ENCODE measurements at places on chromosomes 2 and 18.

DNA sequence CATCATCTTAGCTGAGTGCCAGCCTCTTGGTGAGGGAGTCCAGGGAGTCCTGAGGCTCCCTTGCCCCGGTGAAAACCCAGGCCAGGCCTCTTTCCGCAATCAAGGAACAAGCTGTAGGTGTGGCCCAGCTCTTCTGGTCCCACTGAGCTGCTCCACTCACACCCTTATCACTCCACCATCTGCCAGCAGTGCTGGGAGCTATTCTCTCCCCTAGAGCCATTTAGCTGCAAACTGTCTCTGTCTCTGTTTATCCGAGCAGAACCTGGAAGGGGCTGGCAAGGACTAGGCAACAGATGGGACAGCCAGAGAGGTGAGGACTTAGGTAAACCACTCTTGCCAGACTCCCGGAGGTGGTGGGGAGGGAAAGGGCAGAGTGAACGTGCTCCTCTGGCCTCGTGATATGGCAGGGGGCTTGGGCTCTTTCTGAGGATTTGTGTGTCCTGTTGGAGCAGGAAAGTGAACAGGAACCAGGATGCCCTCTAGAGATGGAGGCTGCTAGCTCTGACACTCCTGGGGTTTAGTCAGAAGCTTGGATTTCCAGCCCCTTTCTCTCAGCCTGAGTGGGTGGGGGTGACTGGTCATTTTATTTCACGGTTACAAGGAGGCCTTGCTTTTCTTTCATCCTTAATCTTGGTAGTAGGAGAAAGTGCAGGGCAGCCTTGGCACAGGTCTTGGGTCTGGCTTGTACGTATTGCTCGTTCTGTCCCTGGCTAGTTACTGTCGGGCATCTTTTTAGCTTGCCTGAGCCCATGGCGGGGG is 19.6 kb downstream of the B3GNT2 start:
- DNase-seq = no peak

DNA sequence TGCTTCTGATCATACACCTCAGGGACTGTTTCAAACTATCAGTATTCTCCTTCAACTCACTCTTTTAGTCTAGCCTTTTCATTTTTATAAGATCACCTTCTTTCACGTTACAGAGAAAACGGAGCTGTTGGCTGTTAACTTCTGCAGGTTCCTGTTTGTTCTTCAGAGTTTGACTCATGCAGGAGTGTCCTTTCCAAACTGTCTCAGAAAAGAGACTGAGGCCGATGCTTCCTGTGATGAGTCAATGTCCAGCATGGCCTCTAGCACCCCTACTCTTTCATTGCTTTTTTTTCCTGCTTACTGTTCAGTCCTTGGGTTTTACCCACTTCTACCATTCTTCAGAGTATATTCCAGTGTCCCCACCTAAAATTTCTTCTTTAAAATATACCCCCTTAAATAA is 240.8 kb upstream of the RGPD4 start:
- no peak for DNase-seq

GRCh38 chr18:63083020-63083531 is 236.5 kb downstream of the BCL2 start:
- DNase-seq = no peak

GRCh38 chr2:42974721-42975717 is 182.6 kb upstream of the HAAO start:
- peak; percentile 42 for DNase-seq

- no peak for DNase-seq
Observed at GRCh38 chr2:60095202-60095815, 458.1 kb downstream of the BCL11A start.

- DNase-seq = no peak
Observed at GRCh38 chr2:37325625-37326071, 1.0 kb upstream of the PRKD3 start.

GRCh38 chr2:217398860-217399259 is 539.0 kb upstream of the TNP1 start:
- no peak for DNase-seq

- no peak for DNase-seq
Observed at GRCh38 chr2:106314444-106314843, 120.3 kb upstream of the UXS1 start.

DNA sequence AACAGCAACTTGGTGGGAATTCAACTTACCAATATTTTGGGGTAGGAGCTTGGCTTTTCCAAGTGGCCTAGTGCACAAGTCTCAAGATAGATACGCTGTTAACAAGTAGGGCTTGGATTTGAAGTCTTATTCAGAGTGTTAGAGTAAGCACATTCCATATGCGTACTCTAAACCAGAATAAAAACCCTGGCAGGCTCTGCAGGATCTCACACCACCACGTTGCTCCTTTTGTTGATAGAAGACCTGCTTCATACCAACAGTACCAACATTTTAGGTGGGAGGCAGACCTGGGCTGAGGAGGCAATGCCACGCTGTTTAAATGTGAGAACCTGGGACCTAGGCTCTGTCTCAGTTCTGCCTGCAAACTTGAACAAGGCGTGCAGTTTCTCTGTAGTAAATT is 214.0 kb downstream of the RNF144A start:
- no peak for DNase-seq

GRCh38 chr2:34547340-34547739 is 948.2 kb upstream of the FAM98A start:
- DNase-seq = no peak

GRCh38 chr18:44737623-44738022 is 56.9 kb downstream of the SETBP1 start:
- DNase-seq = no peak

DNA sequence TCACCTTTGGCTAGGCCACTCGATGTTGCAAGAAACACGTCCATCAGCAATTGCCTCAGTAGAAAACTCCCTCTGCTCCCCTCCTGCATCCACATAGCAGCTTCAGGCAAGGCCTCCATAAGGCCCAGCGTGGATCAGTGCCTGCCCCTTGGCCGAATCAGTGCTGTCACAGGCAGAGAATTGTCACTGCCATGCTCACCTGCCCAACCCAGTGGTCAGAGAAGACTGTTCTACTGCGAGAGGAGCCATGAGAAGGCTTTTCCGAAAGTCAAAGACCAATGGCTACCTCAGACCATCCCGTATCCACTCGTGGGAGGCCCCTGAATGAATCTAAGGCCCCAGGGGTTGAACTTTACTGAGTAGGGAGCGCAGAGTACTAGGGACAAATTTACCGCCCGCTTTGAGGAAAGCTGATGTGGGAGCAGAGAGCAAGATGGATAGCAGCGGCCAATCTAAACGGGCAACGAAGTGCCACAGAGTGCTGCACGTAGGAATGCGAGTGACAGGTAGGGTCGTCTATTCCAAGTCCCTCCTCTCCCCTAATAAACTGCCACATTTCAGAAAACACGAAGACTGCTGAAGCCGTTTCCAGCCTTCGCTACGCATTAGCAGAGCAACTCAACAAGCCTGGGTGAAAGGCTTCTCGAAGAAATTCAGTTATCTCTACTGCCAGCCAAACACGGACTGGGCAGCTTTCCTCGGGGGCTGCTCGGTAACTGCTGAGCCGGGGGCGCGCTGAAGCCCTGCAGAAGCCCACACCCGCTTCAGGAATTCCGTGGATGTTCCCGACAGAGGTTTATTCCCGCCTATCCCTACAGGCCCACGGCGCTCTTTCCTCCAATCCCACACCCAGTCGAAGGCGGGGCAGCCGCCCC is 968 bp upstream of the RALBP1 start:
- no peak for DNase-seq

Data from stimulated activated CD4-positive, alpha-beta T cell treated with anti-CD3 and anti-CD28 coated beads, TNF-alpha, amount 100 ng/mL, for 24 hours (primary cell).